ENCODE measurements at places on chromosomes 16 and 17. TPM values are rescaled to one million over a fixed set of nuclear protein-coding genes. Genes with fewer than 3 reads are reported as not detected.

DNA sequence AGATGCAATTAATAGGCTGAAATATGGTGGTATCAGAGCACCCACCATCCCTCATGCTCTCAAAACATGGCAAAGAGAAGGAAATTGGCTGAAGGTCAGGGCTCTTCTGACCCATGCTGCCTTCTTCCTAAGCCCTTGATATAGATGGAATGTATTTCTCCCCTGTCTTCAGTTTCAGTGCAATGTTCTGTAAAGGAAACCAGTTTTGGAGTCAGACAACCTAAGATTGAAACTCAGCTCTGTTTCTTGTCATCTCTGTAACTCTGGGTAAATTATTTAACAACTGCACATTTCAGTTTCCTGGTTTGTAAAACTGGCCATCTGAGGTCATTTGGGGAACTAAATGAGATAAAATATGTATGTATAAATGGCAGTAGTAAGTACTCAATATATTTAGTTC is 243.9 kb downstream of the CA10 start:
- no peak for DNase-seq

DNA sequence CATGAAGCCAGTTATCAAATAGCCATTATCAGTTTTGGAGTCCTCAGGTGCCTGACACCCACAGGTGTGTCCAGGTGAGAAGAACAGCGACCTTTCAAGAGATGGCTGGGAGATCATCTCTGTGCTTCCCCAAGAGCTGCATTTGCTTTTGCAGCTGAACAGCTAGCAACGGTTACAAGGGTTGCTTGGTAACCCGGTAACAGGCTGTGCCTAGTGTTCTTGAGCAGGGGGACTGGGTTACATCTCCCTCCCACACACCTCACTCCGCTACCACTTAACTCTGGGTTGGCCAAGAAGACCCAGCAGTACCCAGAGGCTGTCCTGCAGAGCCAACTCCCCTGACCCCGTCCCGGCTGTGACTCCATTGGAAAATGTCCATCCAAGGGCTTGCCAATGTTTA is 147.0 kb downstream of the SLC39A11 start:
- DNase-seq: no peak

- no peak for DNase-seq
Measured at GRCh38 chr17:39357986-39358385, 43.4 kb downstream of the FBXL20 start.

DNA sequence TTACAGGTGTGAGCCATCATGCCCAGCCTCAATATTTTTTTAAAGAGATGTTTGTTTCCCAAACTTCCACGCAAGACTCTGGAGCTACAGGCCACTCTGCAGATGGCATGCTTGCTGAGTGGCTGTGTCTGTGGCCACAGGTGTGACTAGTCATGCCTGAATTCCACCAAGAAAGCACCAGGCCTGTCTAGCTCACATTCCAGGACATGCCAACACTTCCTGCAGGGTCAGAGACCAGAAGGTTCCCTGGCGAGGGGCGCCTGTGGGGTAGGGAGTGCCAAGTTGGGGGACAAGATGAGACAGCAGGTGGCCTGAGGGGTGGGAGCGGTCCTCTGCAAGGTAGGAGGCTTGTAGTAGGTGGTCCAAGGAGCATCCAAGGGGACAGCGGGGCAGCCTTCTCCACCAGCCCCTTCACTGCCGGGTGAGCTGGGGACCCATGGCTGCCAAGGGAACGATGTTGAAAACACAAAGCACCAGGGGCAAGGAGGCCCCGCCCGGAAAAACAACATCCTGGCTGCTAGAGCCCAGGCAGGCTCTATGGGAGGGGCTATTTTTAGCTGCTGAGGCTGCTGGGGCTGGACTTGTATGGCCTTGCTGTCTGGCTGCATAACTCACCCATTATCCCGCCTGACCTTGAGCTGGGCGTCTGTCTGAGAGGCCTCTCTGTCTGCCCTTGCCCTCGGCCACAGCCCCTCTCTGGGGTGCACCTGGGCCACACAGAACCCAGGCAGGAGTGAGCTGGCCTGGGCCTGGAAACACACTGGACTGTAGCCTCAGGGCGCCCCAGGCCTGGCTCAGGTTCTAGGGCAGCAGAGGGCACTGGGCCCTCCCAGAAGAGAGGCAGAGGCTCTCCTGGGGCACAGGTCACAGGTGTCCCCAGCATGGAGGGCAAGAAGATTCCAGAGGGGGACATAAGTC is 5.7 kb downstream of the TRIM47 start:
- peak; percentile 77 for DNase-seq

DNA sequence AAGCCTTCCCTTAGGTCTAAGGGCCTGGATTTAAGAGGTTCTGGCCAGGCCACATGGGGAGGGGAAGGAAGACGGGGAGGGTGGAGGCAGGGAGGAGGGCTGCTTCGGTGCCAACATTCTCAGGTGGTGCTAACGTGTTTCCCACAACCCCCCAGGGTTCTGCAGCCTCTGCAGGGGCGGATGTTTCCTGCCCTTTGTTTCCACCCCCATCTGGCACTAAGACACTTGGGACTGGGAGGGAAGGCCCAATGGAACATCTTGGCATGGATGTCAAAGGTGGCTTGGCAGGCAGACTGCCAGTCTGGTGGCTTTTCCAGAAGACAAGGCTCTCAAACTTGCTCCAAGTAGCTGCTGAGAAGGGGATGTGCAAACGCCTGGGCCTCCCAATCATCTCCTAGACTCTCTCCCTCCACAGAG is 12.7 kb downstream of the HIC1 start:
- no peak for DNase-seq

GRCh38 chr16:75238132-75238852 is 13.1 kb downstream of the BCAR1 start:
- DNase-seq: no peak

Gene GCGR
- not detected for total RNA-seq

DNA sequence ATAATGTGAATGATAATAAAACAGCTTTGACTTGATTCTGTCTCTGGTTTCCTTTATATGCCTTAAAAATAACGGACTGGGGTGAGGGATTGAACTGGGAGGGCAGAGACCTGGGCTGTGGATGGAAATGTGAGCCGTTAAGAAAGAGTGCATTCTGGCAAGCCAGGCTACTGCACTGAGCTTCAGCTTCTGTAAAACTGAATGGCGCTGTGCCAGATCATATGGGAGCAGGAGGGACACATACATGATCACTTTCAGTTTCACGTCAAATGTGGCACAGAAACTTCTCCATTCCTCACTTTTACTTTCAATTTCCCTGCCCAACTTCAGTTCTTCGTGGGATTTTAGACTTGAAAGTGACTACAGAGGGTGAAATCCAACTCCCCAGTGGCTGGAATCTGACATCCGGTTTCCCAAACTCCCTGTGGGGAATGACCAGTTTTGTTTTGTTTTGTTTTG is 1.1 kb downstream of the MT2A start:
- no peak for DNase-seq

DNA sequence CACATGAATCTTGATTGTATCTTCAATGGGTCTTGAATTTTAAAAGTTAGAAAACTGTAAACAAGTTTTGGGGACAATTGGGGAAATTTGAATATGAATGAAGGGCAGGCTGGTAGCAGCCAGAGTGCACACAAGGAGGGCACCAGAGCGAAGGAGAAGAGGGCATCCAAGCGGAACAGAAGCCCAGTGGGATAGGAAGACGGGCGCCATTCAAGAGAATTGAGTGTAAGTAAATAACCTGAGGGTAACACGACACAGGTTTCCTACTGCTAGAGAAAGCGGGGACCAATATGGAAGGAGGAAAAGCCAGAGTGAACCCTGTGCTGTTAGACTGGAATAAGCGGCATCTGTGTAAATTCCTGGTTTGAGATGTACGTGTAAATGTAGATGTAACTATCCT is 115.1 kb upstream of the CCL2 start:
- no peak for DNase-seq

Gene PNMT
- not detected for total RNA-seq

DNA sequence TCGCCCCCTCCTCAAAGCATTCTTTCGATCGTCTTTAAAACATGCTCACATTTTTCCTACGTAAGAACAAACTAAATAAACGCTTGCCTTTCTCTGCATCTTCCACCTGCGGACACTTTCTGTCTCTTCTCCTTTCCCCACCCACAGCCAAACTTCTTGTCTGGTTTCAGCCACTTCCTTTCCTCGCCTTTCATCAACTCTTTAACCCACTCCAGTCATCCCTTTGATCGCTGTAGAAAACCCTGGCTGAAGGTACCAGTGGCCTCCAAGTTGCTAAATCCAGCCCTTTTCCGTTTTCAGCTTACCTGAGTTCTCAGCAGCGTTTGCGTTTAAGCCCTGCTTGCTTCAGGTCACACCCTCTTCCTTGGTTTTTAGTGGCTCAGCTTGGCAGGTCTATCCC is 483 bp downstream of the RPA1 start:
- no peak for DNase-seq

DNA sequence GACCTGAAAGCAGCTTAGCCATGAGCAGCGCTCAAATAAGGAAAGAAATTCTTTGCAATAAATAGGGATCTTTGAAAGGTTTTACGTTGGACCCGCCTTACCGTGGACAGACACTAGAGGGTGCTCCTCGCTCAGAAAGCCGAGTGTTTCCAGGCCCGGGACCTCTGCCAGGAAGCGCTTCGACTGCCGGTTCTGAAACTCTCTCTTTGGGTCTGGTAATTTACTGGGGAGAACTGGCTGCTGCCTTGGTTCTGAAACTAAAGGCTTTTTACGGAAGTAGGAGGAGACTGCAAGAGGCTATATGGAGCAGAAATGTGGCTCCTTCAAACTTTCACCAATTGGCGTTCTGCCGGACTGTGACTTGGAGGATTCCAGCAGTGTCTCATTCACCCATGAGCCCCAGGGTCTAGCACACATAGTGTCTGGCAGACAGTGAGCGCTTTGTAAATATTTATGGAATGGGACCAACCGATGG is 45.6 kb upstream of the HOXB9 start:
- DNase-seq: peak; percentile 31
